ENCODE measurements at places on chromosomes 2 and 18. TPM values are rescaled to one million over a fixed set of nuclear protein-coding genes. Genes with fewer than 3 reads are reported as not detected.

DNA sequence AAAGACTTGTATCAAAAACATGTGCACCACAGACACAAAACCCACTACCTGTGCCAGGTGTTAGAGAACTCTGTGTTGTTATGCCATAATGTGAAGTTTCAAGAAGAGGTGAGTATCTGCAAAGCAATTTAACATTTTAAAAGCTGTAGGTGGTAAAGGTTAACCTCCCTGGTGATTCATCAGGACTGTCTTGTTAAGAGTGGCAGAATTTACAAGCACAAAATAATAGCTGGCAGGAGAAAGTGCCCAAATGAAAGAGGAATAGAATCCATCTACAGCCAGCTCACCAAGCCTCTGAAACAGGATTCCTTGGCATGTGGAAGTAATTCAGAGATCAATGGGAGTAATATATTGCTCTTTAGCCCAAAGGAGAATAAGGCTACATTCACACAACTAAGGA, 230.7 kb downstream of the AFF3 start:
- no peaks in the 10 kb centered on the region for H3K36me3 ChIP-seq
- H3K27me3 ChIP-seq: no peaks in the 10 kb centered on the region
- no peak overlapping the region for H3K27ac ChIP-seq

- no peak for DNase-seq
- no peak overlapping the region for H3K4me3 ChIP-seq
- H3K27me3 ChIP-seq: no peaks in the 10 kb centered on the region
- H3K36me3 ChIP-seq: no peaks in the 10 kb centered on the region
- H3K4me1 ChIP-seq: no peaks in the 10 kb centered on the region
Measured at GRCh38 chr2:60628026-60628425, 74.6 kb upstream of the BCL11A start.

- no peak for DNase-seq
- no peaks in the 10 kb centered on the region for H3K36me3 ChIP-seq
- no peaks in the 10 kb centered on the region for H3K27me3 ChIP-seq
- H3K27ac ChIP-seq: no peak overlapping the region
- H3K4me3 ChIP-seq: no peak overlapping the region
Measured at GRCh38 chr2:29139152-29139551, 23.9 kb downstream of the CLIP4 start.

DNA sequence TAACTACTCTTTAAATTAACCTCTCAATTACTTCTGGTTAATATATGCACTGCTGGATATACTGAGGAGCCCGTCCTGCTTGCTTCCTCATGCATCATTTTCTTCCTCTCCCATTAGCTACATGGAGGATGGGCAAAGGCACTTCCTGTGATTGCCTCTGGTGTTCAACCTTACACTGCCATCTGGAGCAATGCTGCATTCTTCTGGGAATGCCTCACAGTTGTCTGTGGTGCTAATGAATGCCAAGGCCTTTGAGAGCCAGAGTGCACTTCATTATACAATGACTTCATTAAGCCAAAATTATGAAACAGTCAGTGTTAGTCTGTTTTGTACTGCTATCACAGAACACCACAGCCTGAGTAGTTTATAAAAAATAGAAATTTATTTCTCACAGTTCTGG, 134.8 kb upstream of the DOCK10 start:
- no peak overlapping the region for H3K4me3 ChIP-seq
- H3K27me3 ChIP-seq: no peaks in the 10 kb centered on the region
- no peaks in the 10 kb centered on the region for H3K36me3 ChIP-seq

DNA sequence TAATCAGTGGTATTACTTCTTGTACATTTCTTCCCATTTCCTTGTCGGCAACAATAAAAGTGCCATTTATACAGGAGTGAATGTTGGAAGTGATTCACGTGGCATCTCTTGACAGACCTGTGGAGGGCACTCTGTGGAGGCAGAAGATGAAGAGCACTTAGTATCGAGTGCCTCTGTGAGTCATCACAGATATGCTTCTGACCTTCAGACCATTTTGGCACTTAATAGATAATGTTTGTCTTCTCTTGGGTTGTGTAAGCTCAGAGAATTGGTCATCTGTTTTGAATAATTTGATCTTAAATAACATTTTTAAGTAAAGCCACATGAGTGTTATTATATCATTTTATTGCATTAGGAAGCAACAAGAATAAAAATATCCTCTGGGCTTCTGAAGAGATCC, 305.5 kb downstream of the PTPRM start:
- peak overlapping the region; percentile 58 for H3K27ac ChIP-seq
- DNase-seq: no peak
- no peaks in the 10 kb centered on the region for H3K27me3 ChIP-seq
- H3K4me1 ChIP-seq: peaks cover 10% of the 10 kb centered on the region
- H3K4me3 ChIP-seq: no peak overlapping the region

- H3K36me3 ChIP-seq: peaks cover 18% of the 10 kb centered on the region
- H3K27ac ChIP-seq: no peak overlapping the region
- no peaks in the 10 kb centered on the region for H3K27me3 ChIP-seq
- no peak overlapping the region for H3K4me3 ChIP-seq
Measured at GRCh38 chr18:55265984-55266383, 306.7 kb upstream of the CCDC68 start.

GRCh38 chr2:232776435-232776834, at the start of gene KCNJ13:
KCNJ13 (minus strand) TSS chr2:232776565; CDS start chr2:232771362, 5,203 bp downstream.
- peaks cover 20% of the 10 kb centered on the region for H3K36me3 ChIP-seq
- H3K4me3 ChIP-seq: no peak within 1 kb of the TSS
- no peak for DNase-seq
- no peak within 1 kb of the TSS for H3K27ac ChIP-seq
- H3K27me3 ChIP-seq: no peaks in the 10 kb centered on the region
- H3K4me1 ChIP-seq: no peaks in the 10 kb centered on the region

GRCh38 chr2:48709096-48710034, 46.2 kb downstream of the LHCGR start:
- peaks cover 14% of the 10 kb centered on the region for H3K4me1 ChIP-seq
- no peaks in the 10 kb centered on the region for H3K27me3 ChIP-seq
- no peak overlapping the region for H3K4me3 ChIP-seq

- no peak for DNase-seq
- H3K27ac ChIP-seq: no peak overlapping the region
- no peaks in the 10 kb centered on the region for H3K36me3 ChIP-seq
- no peaks in the 10 kb centered on the region for H3K27me3 ChIP-seq
Measured at GRCh38 chr2:157572725-157573124, 55.9 kb downstream of the ACVR1C start.

GRCh38 chr2:85541753-85542457, 2.9 kb downstream of the MAT2A start:
- H3K4me1 ChIP-seq: peaks cover 24% of the 10 kb centered on the region
- H3K4me3 ChIP-seq: peak overlapping the region; percentile 99
- DNase-seq: no peak
- peaks cover 5% of the 10 kb centered on the region for H3K36me3 ChIP-seq
- H3K27me3 ChIP-seq: no peaks in the 10 kb centered on the region

DNA sequence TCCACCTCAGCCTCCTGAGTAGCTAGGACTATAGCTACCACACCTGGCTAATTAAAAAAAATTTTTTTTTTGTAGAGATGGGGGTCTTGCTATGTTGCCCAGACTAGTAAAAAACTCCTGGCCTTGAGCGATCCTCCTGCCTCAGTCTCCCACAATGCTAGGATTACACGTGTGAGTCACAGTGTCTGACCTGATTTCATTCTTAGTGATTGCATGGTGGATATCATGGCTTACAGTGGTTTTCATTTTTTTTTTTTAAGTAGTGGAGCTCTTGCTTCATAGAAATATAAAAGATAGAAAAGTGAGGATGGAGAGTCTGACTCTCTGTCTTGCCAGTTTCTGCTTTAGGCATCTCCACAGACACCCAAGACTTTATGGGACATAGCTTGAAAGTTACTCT, 83.6 kb downstream of the CDC42EP3 start:
- no peak overlapping the region for H3K4me3 ChIP-seq
- H3K27ac ChIP-seq: no peak overlapping the region
- H3K4me1 ChIP-seq: peaks cover 50% of the 10 kb centered on the region
- no peaks in the 10 kb centered on the region for H3K27me3 ChIP-seq

- H3K27ac ChIP-seq: no peak overlapping the region
- no peaks in the 10 kb centered on the region for H3K36me3 ChIP-seq
- H3K27me3 ChIP-seq: no peaks in the 10 kb centered on the region
- no peak for DNase-seq
- H3K4me1 ChIP-seq: no peaks in the 10 kb centered on the region
- no peak overlapping the region for H3K4me3 ChIP-seq
Measured at GRCh38 chr18:10842861-10843260, 306.5 kb downstream of the PIEZO2 start.

GRCh38 chr2:30872797-30873196, 65.6 kb upstream of the CAPN13 start:
- H3K4me3 ChIP-seq: no peak overlapping the region
- H3K36me3 ChIP-seq: no peaks in the 10 kb centered on the region
- H3K4me1 ChIP-seq: no peaks in the 10 kb centered on the region
- DNase-seq: peak; percentile 40
- peak overlapping the region; percentile 60 for H3K27ac ChIP-seq

- peaks cover 54% of the 10 kb centered on the region for H3K4me1 ChIP-seq
- no peaks in the 10 kb centered on the region for H3K36me3 ChIP-seq
- no peak overlapping the region for H3K27ac ChIP-seq
- no peak for DNase-seq
- H3K27me3 ChIP-seq: no peaks in the 10 kb centered on the region
Measured at GRCh38 chr2:106187273-106187891, 6.7 kb downstream of the UXS1 start.

ALPP gene
- 14.1 TPM for total RNA-seq

ADRA2B gene
- 0.34 TPM for total RNA-seq

EPHA4 gene
- total RNA-seq: 17.7 TPM

LAMA1 gene
- total RNA-seq: 2.4 TPM

GBX2 gene
- total RNA-seq: not detected

DIPK1C gene
- total RNA-seq: not detected

ZAP70 gene
- total RNA-seq: 5.6 TPM

MAP3K19 gene
- total RNA-seq: not detected

FAM110C gene
- 2.8 TPM for total RNA-seq

SLC23A3 gene
- total RNA-seq: 3.8 TPM

CRYGC gene
- not detected for total RNA-seq

SULT6B1 gene
- total RNA-seq: not detected

SRD5A2 gene
- 0.09 TPM for total RNA-seq
